ENCODE measurements at places on chromosomes 2 and 18. TPM values are rescaled to one million over a fixed set of nuclear protein-coding genes. Genes with fewer than 3 reads are reported as not detected.
A peak's percentile ranks its signal among the peaks of the same experiment; 100 is the strongest.

- DNase-seq: no peak
Observed at GRCh38 chr2:145321344-145321743, 801.4 kb upstream of the ZEB2 start.

Gene CROCC2
- polyA plus RNA-seq: not detected

DNA sequence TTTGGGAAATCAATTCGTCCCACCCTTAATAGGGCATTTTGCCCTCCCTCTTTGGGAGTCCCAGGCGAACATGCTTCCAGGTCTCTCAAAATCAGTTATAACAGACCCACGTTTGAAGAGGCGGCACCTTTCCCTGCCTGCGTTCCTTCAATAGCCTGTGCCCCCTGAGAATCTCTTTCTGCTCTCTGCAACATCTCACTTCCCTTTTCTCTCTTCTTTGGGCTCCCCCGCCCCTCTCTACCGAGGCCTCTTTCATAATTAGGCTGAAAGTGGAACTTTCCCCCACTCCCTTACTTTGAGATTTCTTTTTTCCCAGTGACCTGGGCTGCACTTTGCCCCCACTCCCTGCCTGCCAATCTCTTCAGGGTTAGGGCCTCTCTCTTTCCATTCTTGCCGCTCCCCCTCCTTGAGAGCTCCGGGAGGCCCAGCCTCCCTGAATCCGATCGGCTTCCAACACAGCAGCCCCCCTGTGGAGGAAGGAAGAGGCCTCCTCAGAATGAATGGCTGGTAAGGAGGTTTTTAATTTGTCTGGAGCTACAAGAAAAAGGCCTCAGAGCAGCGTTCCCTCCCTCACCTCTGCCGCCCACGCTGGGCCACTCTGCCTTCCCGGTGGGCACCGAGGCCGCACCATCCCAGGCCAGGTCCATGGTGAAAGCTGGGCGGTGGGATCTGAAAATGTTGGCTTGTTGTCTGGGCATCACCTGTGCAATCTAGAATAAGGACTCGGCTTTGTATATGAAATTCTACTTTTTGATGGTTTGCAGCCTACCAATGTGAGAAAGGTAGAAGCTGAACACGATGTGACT, 162.6 kb upstream of the SIX3 start:
- DNase-seq: no peak

Gene CSRNP3
- polyA plus RNA-seq: 0.18 TPM

- peak; percentile 37 for DNase-seq
Observed at GRCh38 chr2:36695746-36696415, 626 bp upstream of the VIT start.

- DNase-seq: no peak
Observed at GRCh38 chr2:63716146-63716545, 125.5 kb upstream of the UGP2 start.

DNA sequence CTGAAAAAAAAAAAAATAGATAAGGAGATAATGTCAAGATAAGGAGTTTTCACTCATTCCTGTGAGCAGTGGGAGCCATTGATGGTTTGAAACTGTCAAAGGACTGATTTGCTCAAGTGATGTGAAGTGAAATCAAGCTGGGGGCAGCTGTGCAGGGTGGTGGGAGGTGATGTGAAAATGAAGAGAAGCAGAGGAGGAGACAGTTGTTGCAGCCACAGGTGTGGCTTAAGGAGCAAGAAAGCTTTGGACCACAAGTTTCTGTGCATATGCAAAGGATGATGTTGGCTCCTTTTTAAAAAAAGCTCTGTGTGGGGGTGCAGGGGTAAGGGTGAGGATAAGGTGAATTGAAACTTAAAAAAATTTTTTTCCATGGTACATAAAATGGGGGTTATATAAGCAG, 8.3 kb downstream of the EFR3B start:
- DNase-seq: no peak
